ENCODE measurements at places on chromosomes 5 and 9. TPM values are rescaled to one million over a fixed set of nuclear protein-coding genes. Genes with fewer than 3 reads are reported as not detected.

OR1Q1 gene
- total RNA-seq = not detected

DNA sequence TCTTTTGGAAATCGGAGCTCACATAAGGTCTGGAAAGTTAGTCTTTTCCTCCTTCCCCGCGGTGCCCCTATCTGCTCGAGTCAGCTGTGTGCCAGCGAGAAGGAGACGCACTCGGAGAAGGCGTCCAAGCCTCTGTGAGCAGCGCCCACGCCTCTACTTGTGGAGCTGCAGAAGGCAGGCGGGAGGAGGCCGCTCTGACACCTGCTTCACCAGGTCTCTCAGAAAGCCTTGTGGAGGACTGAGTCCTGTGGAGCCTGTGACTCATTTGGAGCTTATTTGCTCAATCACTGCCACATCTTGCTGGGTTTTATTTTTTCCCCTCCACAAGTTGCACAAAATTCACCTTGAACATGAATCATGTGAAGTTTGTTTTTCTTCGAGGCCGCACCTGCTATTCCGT is 117.5 kb downstream of the IRX2 start:
- no peak for DNase-seq

- no peak for DNase-seq
Measured at GRCh38 chr9:127654619-127655018, 42.5 kb downstream of the STXBP1 start.

GRCh38 chr9:134177624-134178393 is 13.4 kb upstream of the RNU6ATAC start:
- DNase-seq = no peak

DNA sequence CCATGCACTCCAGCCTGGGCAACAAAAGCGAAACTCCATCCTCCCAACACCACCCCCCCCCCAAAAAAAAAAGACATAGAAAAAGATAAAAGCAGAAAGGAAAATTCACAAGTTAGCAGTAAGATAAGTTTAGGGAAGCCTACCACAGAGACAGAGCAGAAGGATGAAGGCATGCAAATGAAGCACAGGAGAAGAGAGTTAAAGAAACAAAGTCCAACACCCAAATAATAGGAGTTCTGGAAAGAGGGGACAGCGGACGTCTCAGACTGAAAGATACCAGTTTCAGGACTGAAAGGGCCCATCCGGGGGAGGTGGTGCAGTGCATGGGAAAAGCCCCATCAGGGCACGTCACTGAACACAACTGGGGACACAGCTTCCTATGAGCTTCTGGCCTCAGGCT is 54.3 kb downstream of the OTULIN start:
- no peak for DNase-seq

Data from right cardiac atrium (tissue), 5 donors.